ENCODE measurements at places on chromosomes 5 and 9.
A peak's percentile ranks its signal among the peaks of the same experiment; 100 is the strongest.

DNA sequence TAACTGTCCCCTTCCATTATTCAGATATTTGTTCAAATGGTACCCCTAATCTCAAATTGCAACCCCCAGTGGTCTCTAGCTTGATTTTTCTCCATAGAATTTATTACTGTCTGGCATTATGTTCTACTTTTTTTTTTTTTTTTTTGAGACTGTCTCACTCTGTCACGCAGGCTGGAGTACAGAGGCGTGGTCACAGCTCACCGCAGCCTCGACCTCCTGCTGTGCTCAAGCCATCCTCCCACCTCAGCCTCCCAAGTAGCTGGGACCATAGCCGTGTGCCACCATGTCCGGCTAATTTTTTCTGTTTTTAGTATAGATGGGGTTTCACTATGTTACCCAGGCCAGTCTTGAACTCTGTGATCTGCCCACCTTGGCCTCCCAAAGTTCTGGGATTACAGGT lies 2.0 kb upstream of the REEP5 start:
- no peak for DNase-seq

- no peak for DNase-seq
Observed at GRCh38 chr5:146647656-146648199, 131.7 kb upstream of the GPR151 start.

DNA sequence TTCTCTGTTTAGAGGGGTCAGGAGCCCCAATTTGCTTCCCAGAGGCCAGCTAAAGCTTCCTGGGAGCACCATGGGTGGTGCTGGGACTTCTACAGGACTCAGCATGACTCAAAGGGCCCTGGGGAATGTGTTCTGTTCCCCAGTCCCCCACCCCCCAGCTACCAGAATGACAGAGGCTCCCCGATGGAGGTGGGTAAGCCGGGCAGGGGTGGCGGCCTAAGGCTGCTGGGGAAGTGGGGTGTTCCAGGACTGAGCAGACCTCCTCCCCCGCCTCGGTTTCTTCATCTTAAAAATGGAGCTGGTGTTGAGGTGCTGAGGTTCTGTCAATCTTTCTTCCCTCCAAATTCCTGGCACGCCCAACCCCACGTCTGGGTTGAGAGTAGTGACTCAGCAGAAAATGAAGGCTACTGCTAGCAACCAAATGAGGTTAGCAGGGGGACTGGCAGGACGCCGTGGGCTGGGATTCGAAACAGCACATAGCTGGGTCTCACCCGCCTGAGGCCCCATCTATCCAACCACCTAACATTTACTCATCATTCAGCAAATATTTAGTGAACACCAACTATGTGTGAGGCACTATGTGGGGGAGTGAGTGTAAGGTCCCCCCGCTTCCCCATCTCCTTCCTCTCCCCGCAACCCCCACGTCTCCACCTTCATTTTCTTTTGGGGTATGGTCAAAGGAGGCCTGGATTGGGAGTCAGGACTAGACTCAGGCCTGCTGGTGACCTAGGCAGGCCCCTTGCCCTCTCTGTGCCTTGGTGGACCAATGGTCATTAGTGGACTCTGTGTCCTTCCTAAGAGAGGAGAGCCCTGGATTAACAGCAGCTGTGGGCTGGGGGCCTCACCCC lies 50.2 kb downstream of the C9orf50 start:
- DNase-seq: no peak

GRCh38 chr9:95003689-95004410 lies 277.4 kb downstream of the AOPEP start:
- peak; percentile 59 for DNase-seq

- DNase-seq: peak; percentile 87
Observed at GRCh38 chr9:96619491-96620180, at the start of gene CDC14B. CDC14B (minus strand) TSS chr9:96619843; CDS start chr9:96619378, 465 bp downstream.

GRCh38 chr9:128503870-128504269 lies 649 bp upstream of the GLE1 start:
- DNase-seq: peak; percentile 61

DNA sequence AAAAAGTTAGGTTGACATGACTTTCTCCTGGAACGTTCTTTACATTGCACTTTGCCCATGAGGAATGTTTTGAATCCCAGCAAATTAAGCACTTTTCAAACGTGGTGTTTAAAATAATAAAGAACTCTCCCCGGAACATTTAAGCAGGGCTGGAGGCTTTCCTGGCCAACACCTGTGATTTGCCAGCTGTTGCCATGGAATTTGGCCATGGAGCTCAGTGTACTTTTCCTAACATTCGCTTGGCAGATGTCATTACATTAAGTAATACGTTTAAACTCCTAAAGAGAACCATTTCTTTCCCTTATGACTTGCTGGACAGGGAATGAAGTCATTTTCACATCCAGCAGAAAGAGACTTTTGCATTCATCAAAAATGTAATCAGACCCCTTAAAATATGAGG lies 146.1 kb downstream of the GAS1 start:
- DNase-seq: no peak

GRCh38 chr9:30198463-30199309 lies 2185.8 kb upstream of the ACO1 start:
- no peak for DNase-seq

DNA sequence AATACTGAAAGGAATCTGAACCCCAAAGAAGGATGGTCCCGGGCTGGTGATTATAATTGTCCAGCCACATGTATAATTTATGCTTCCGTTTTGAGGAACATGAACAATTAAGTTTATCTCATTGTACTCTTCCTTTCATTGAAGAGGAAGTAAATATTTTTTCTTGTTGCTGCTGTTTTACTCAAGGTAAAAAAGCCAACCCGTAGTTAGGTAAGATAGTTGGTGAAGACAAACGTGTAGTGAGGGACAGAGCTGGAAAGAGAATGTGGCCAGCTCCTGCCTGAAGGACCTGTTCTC lies 5.1 kb downstream of the RCL1 start:
- DNase-seq: no peak

- no peak for DNase-seq
Observed at GRCh38 chr5:130151239-130151638, 247.0 kb downstream of the CHSY3 start.

DNA sequence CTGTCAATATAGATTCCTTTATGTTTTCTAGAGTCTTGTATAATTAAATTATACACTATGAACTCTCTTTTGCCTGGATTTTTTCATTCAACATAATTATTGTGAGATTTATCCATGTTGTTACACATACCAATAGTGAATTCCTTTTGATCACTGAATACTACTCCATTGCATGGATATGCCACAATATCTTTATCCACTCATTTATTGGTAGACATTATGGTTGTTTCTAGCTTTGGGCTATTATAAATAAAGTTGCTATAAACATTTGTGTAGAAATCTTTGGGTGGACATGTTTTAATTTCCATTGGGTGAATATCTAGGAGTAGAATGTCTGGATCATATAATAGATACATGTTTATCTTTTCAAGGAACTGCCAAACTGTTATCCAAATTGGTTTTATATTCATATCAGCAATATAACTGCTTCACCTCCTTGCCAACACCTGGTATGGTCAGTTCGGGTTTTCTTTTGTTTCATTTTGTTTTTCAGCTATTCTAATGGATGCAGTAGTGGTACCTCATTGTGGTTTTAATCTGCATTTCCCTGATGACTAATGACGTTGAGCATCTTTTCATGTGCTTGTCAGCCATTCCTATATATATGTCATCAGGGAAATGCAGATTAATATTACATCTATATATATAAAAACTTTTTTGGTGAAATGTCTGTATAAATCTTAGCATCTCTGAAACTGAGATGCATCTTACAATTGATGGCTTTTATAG lies 32.1 kb upstream of the TCF7 start:
- no peak for DNase-seq

DNA sequence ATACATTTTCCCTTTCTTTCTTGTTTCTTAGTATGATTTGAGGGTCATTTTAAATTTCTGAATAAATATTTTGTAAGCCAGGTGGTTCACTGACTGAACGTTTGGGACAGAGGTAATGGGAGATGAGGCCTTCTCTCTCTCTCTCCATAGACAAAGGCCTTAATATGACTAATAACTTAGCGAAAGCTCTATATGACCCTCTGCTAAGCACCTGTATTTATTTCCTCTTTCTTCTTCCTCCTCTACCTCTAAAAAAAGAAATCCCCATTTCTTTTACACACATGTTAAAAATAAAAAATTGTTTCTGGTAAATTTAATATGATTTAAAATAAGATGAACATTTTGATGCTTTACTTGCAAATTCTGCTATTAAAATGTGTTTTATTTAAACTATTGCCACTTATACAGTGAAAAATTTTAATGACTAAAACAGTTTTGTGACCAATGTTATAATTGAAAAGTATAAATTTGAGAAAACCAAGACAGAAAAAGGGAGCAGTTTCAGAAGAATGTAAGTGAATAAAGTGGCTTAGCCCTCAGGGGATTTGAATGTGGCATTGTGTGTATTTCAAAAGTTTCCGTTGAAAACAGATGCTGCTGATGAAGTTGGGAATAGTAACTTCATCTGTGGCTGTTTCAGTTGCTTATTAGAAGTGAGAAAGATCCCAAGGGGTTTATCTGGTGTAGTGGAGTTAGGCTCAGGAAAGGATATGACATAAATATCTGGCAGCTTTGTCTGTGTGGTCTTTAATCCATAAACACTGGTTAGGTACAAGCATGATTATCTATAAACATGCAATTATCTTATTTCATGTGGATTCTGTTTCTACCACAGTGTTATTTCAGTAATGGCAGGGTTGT lies 128.6 kb upstream of the GRHPR start:
- DNase-seq: no peak

DNA sequence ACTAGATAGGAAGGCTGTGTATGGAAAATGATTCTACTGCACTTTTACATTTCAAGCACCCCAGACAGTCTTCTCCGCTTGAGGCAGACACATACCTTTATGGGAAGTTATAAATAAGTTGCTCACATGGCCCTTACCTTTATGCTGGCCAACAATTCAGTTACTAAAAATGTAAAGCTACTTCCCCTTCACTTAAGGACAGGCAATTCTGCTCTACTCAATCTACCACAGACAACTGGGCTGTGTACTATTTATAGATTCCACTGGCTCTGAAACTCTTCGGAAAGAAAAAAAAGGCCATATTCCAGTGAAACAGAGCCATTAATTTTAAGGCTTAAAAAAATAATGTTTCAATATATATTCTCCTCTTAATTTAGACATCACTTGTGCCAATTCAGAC lies 59.4 kb downstream of the ELAVL2 start:
- DNase-seq: no peak

DNA sequence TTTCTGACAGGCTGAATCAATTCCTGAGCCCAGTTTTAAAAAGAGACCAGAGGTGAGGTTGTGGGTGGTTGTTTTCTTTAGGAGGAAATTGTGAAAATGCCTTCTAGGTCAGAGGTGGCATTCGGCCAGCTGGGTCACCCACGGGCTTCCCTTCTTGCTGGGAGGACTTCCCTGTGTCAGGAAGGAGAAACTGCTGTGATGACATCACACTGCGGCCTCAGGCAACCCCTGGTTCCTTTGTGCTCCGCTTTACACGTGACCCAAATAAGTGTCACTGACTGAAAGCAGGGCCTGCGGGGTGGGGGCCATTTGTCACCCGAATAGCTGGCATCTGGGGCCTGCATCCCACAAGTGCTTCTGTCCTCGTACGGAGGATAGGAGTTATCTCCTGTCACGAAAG lies 39.7 kb downstream of the FABP6 start:
- no peak for DNase-seq

DNA sequence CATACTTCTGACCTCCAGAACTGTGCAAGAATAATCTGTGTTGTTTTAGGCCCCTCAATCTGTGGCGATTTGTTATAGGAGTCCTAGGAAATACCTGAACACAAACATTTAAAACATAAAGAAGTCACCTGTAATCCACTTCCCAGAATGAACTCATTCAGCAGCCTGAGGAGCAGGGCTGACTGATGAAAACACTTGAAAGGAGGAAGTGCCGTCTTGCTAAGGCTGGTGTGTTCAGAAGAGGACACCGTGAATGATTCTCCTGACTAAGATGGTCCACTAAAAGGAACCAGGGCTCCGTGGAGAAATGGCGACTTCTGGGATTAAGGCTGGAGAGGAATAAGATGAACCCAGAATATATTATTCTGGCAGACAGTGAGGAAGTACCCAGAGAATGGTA lies 18.7 kb upstream of the MARCHF6 start:
- peak; percentile 45 for DNase-seq

- no peak for DNase-seq
Observed at GRCh38 chr5:103918668-103919367, 356.2 kb upstream of the NUDT12 start.

- DNase-seq: no peak
Observed at GRCh38 chr5:125277494-125278154, 531.2 kb upstream of the ZNF608 start.

- peak; percentile 50 for DNase-seq
Observed at GRCh38 chr5:14707811-14708390, 43.4 kb downstream of the OTULIN start.

DNA sequence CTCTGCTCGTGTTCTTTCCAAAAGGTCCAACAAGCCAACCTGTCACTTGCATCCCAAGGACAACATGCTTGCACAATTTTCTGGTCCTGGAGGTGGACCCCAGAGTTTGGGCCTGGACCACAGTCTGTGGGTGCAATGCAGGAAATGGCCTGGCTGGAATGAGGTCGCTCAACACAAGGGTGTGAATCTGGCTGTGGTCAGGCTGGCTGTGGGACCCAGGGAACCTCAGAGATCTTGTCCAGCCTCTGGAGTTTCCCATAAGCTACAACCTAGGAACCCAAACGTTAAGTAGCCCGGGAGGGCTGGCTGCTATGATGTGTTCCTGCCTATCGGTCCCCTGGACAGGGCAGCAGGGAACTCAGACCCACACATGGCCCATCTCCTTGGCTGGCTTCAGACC lies 15.4 kb downstream of the TBC1D9B start:
- no peak for DNase-seq

- DNase-seq: no peak
Observed at GRCh38 chr5:64165500-64166200, at the start of gene RNF180. RNF180 (plus strand) TSS chr5:64165843; CDS start chr5:64200808, 34,965 bp downstream.

DNA sequence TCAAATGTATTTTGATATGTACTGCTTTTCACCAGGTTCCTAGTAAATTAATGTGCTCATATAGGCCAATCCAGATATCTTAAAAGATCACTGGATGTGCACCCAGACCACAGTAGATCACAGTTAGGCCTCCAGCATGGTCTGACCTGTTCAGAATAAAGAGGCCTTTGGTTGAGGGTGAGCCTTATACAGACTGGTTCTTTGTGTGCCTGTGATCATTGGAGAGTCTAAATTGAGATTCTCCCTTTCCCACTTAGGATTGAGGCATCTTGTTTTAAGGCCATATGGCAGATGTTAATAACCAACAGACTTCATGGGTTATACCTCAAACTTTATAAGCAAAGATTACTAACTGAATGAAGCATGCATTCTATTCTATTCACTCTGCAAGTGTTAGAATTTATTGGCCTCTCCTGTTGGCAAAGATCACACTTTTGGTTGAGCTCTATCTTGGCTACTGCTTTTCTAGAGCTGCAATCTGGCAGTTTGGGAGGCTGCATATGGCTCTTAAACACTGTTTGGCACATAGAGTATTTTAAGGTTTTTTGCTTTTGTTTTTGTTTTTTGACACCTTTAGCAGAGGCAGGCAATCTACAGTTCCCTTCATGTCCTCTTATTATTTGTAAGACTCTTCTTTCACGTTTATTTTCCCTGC lies 8.5 kb downstream of the CHSY3 start:
- no peak for DNase-seq

DNA sequence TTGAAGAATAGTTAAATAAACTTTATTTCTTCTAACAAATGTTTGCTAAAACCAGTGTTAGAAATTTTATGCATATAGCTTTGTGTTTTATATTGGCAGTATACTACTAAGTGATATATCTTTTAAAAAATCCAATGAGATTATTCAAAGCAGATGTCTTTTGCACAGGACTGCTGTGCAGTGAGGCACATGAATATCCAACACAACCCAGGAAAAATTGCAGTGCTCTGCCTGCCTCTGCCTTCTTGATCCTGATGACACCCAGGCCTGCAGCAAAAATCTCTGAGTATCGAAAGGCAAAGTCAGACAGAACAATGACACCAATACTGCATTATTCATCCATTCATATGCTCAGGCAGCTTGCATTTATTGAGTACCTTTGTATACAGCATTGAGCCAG lies 1076.5 kb upstream of the ARRDC3 start:
- DNase-seq: no peak

Data from activated CD8-positive, alpha-beta memory T cell treated with anti-CD3 and anti-CD28 coated beads for 24 hours (primary cell).